ENCODE measurements at places on chromosomes 13 and 19. TPM values are rescaled to one million over a fixed set of nuclear protein-coding genes. Genes with fewer than 3 reads are reported as not detected.

DNA sequence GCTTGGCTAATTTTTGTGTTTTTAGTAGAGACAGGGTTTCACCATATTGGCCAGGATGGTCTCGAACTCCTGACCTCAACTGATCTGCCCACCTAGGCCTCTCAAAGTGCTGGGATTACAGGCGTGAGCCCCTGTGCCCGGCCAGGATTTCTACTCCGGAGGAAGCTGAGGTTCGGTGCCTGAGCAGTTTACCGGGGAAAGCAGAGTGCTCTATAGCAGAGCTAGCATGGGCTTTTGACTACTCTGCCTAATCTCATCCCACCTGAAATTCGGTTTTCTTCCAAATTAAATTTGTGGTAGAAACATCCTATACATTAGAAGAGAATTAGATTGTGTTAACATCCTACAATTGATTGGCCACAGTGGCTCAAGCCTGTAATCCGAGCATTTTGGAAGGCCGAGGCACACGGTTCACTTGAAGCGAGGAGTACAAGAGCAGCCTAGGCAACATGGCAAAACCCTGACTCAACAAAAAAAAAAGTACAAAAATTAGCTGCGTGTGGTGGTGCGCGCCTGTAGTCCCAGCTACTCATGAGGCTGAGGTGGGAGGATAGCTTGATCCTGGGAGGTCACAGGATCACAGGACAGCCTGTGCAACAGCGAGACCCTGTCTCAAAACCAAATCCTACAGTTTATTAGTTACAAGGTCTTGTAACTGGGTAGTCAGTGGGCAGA is 1.6 kb downstream of the RPL13A start:
- no peak for DNase-seq

STXBP2 gene
- 26.6 TPM for total RNA-seq

GRCh38 chr13:85148009-85148408 is 651.2 kb downstream of the SLITRK6 start:
- no peak for DNase-seq

GRCh38 chr19:23771761-23772674 is 13.3 kb upstream of the ZNF681 start:
- DNase-seq, result no peak

- DNase-seq, result no peak
Measured at GRCh38 chr13:25267715-25268114, 19.6 kb downstream of the MTMR6 start.

- DNase-seq, result no peak
Measured at GRCh38 chr19:35973487-35973886, 21.5 kb upstream of the SDHAF1 start.

DNA sequence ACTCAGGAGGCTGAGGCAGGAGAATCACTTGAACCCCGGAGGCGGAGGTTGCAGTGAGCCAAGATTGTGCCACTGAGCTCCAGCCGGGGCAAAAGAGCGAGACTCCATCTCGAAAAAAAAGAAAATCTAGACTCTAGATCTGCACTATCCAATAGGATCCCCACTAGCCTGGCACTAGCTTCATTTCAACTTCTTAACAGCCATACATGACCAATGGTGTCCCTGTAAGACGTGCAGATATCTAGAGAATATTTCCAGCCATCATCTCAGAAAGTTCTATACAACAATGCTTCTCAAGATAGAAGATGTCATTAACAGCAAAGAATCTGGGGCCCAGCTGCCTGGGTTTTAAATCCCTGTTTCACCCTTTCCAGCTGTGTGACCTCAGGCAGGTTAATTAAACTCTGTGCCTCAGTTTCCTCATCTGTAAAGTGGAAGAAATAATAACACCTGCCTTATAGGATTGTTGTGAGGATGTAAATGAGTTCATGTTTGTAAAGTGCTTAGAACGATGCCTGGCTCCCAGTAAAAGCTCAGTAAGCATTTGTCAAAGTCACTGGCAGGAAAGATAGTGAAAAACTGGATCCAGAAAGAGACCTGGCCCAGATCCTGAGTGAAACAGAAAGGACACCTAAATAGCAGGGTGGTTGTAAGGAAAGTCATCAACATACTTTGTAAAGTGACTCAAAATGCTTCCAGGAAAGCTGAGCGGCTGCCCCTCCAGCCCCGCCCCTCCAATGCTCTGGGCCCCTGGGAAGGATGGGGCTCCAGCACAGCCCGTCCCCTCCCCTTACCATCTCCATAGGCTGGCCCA is 13.5 kb downstream of the WIZ start:
- no peak for DNase-seq

GRCh38 chr13:103516015-103516795 is 450.0 kb upstream of the SLC10A2 start:
- DNase-seq, result no peak

- no peak for DNase-seq
Measured at GRCh38 chr13:41452462-41452861, 4.9 kb upstream of the RGCC start.

SLC1A6 gene
- not detected for total RNA-seq

DNA sequence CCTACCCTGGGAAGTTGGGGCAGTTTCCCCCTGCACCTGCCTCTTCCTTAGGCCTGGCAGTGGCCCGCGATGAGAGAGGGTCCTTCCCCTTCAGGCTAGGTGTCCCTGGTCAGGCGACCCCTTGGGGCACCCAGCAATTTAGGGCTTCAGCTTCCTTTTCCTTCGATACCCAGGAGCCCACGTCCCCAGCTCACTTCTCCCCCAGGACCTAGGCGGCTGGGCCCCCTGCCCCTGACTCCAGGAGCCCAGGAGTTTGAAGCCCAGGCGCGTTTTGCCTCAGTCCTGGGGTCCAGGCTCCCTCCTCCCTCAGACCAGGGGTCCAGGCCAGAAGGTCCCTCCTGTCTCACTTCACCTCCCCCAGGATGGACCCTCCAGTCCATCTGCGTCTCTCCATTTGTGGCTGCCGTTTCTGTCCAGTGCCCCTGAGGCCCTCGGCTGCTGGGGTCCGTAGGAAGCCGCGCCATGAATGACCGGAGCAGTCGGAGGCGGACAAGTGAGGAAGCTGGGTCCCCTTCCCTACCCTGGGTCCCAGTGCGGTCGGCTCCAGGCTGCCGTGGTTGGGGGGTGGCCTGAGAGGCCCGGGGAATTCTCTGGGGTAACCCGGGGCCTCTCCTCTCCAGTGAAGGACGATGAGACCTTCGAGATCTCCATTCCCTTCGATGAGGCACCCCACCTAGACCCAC is 714 bp downstream of the CCDC106 start:
- no peak for DNase-seq

CRB3 gene
- not detected for total RNA-seq

- DNase-seq, result no peak
Measured at GRCh38 chr13:42119041-42119440, 70.6 kb downstream of the DGKH start.

- no peak for DNase-seq
Measured at GRCh38 chr13:49386664-49387063, 57.2 kb downstream of the CAB39L start.

- DNase-seq, result peak; percentile 25
Measured at GRCh38 chr13:113443991-113444390, 9.3 kb downstream of the ADPRHL1 start.

TEX29 gene
- not detected for total RNA-seq

CALR3 gene
- not detected for total RNA-seq

DNA sequence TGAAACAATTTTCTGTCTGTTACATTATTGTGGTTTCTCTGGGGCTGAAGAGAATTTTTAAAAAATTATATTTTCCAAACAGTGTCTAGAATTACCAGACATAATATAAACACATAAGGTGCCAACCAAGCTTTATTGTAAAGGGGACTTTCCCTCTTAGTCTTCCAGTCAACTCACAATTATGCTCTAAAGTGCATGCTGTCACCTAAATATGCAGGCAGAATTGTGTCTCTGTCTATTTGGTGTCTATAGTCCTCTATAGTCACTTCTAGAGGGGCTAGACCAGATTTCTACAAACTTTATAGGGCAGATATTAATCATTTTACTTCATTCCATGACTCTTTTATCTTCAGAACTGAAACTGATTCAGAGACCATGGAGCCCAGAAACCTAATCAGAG is 12.8 kb downstream of the ZNF254 start:
- DNase-seq, result no peak

DNA sequence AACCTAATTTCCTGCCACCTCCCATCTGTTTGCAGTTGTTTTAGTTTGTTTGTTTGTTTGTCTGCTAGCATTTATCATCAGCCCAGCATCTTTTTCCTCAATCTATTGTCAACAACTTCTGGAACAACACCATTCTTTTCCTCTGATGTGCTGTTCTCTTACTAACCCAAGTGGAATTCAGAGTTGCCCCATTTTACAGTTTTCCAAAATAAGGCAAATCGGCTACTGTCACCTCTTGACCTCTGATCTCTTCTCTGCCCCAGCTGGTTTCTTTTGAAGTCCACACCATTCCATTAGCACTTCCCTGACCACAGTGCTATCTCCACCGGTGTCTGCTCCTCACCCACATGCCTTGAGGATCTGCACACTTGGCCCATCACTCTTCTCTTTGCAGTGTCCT is 102.4 kb downstream of the EFNB2 start:
- DNase-seq, result no peak

ADPRHL1 gene
- total RNA-seq, result 11.3 TPM

LILRA2 gene
- total RNA-seq, result not detected

Measured in ascending aorta (tissue), 2 donors.